ENCODE measurements at places on chromosomes 16 and 17.
A peak's percentile ranks its signal among the peaks of the same experiment; 100 is the strongest.

- no peak for DNase-seq
Observed at GRCh38 chr17:64004218-64004770, 6.1 kb downstream of the PRR29 start.

GRCh38 chr16:15782573-15783365 is 74.1 kb downstream of the MYH11 start:
- DNase-seq, result no peak

DNA sequence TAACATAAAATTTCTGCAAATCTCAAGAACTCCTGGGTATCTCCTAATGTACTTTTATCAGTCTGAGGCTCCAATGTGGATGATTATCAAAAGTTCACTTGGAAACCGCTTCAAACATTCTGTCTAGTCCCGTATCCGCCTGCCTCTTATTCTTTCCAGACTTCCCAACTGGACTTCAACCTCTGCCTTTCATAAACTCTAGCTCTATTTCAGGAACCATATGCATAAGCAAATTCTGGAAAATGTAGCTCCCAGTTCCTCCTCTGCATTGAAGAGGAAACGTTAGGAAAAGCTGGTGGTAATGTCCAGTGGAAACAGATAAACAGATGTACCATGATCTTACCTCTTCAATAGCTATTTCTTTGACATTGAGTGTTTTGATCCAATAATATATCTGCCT is 285.0 kb downstream of the KCNJ2 start:
- DNase-seq, result no peak

- peak; percentile 84 for DNase-seq
Observed at GRCh38 chr16:67661101-67661761, 471 bp downstream of the PARD6A start.

- no peak for DNase-seq
Observed at GRCh38 chr16:10988164-10988803, 43.9 kb downstream of the CLEC16A start.

GRCh38 chr16:8963010-8963820 is 491 bp downstream of the USP7 start:
- peak; percentile 66 for DNase-seq

DNA sequence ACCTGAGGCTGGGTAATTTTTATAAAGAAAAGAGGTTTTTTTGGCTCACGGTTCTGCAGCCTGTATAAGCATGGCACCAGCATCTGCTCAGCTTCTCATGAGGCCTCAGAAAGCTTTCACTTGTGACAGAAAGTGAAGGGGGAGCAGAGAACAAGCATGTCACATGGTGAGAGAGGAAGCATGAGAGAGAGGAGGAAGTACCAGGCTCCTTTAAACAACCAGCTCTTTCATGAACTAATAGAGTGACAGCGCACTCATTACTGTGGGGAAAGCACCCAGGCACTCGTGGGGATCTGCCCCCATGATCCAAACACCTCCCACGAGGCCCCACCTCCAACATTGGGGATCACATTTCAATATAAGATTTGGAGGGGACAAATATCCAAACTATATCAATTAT is 86.8 kb downstream of the USP32 start:
- DNase-seq, result no peak

- DNase-seq, result no peak
Observed at GRCh38 chr16:19680881-19681340, 37.1 kb downstream of the KNOP1 start.

DNA sequence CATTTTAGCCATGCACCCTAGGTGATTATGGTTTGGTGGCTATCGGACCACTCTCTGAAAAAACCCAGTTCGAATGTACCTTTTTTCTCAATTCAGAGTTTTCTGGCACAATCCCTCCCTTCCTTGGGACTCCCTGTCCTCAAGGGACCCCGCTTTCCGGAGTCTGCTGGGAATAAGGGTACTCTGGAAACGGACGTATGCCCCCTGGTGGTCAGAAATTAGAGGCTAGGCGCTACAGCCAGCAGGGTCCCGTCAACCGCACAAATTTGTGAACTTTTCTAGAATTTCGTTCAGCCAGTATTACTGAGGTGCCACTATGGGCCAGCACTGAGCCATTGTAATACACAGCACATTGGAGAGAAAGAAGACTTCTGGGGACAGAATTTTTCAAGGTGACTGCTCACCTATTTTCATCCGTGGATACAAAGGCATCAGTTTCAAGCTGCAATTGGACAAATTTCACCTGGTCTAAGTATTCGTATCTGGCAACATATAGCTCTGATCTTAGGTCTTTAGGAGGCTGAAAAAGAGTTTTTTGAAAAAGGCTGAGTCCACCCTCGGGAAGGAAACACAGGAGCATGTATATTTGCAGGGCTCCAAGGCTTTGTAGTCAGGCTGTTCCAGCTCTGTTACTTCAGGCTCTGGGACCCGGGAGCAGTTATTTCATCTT is 27.1 kb upstream of the CRYBA1 start:
- peak; percentile 77 for DNase-seq

DNA sequence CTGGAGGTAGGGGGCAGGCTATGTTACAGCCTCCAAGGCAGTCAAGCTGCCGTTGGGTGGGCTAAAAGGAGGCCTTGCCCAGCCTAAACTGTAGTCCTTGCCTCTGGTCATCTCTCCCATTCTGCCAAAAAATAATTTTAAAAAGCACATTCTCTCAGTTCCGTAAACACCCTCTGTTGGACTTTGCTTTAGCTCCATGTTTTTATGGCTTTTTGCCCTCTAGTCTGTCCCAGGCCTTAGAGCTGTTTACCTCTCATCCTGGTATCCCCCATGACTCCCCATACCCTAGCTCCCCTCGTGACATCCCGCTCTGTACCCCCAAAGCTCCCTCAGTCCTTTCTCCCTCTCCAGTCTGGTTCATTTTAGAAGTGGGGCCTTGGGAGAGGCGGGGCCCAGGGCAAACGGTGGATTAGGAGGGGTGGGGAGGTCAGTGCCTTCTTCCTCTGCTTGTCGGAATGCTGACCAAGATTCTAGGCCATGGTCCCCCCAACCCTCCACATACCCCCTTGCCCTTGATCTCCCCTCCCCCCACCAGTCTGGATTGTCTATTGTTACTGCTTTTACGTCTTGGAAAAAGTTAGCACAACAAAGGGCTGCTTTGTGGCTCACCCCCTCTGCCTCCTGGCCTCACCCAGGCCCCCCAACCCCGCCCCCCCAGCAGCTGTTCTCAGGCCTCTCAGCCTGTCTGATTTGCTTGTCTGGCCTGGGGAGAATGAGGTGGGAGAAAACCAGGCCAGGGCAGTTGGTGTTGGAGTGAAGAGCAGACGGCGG is 18.4 kb downstream of the GJD3 start:
- DNase-seq, result no peak

DNA sequence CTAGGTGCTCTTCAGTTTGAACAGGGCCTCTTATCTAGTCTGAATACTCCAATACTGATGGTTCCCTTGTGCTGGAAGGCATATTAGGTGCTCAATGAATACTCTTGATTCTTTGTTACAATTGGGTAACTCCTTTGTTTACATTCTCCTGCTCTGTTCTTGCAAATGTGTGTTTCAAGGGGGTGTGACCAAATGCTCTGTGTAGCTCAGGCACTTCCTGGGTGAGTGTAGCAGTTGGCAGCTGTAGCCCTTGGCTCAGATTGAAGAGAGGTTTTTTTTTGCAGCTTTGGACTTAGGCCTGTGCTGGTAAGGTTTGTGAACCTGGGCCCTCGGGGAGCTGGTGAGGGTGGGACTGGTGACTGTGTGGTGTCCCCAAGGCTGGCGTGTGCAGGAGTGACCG is 20.2 kb downstream of the TBCD start:
- no peak for DNase-seq

DNA sequence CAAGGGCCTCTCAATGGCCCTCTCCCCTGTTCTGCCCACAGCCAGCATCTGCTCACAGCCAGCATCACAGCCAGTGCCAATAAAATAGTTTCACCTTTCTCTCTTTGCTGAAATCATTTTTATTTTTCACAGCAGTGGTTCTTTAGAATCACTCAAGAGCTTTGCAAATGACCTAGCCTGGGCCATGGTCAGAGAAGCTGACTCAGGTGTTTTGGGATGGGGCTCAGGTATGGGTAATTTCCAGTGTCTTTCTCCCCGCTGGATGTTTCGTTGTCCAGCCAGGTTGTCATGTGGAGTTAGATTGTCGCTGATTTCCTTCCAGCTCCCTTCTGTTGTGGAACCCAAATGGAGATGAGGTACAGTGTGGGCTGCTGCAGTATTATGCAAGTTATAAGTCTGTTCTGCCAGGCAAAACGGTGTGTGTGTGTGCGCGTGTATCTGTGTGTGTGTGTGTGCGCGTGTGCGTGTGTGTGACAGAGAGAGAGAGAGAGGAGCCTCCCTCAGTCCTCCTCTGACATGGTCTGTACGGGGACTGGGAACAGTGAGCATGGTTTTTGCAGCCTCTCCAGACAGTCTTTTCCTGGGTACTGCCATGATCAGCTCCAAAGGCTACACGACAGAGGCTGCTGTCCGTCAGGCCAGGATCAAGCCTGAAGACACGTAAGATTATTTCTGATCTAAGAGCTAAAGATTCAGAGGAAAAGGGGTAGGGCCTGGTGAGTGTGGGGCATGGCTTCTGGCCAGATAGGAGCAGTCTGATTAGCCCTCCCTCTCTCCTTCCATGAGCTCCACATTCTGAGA is 1.4 kb upstream of the PMP22 start:
- no peak for DNase-seq
